ENCODE measurements at places on chromosomes 11 and 22. TPM values are rescaled to one million over a fixed set of nuclear protein-coding genes. Genes with fewer than 3 reads are reported as not detected.
A peak's percentile ranks its signal among the peaks of the same experiment; 100 is the strongest.

TNNT3 gene
- total RNA-seq: 3.0 TPM

GGTLC3 gene
- total RNA-seq: 0.84 TPM

SHISAL1 gene
- total RNA-seq: 0.79 TPM

OR2AG1 gene
- total RNA-seq: not detected

NRIP3 gene
- total RNA-seq: 2.3 TPM

MYO7A gene
- 13.5 TPM for total RNA-seq

- peaks cover 8% of the 10 kb centered on the region for H3K36me3 ChIP-seq
- H3K4me3 ChIP-seq: no peak overlapping the region
- no peaks in the 10 kb centered on the region for H3K4me1 ChIP-seq
- no peaks in the 10 kb centered on the region for H3K27me3 ChIP-seq
Observed at GRCh38 chr11:34161812-34162492, 56.5 kb downstream of the NAT10 start.

DNA sequence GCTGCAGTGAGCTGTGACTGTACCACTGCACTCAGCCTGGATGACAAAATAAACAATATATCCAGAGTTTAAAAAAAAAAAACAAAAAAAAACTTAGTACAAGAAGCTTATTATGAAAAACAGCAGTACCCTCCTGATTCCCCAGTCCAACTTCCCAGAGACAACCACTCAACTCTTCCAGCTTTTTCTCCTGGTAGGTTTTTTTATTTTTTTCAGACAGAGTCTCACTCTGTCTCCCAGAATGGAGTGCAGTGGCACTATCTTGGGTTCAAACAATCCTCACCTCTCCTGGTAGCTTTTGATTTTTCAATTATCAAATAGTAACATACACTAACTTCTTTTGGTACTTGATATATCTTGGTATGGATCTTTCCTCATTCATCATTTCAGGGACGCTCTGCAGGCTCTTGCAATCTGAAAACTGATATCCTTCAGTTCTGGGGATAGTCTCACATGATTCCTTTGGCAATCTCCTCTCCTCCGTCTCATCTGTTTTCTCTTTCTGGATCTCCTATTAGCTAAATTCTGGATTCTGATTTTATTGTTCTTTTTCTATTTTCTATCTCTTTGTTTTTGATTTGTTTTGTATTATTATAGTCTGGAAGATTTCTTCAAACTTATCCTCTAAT is 44.9 kb downstream of the ALG9 start:
- no peak overlapping the region for H3K27ac ChIP-seq
- H3K36me3 ChIP-seq: peaks cover 19% of the 10 kb centered on the region
- H3K4me3 ChIP-seq: no peak overlapping the region

- H3K27ac ChIP-seq: no peak overlapping the region
- DNase-seq: no peak
- H3K36me3 ChIP-seq: no peaks in the 10 kb centered on the region
- no peaks in the 10 kb centered on the region for H3K27me3 ChIP-seq
- H3K4me1 ChIP-seq: no peaks in the 10 kb centered on the region
Observed at GRCh38 chr22:41983513-41984405, 14.5 kb downstream of the SEPTIN3 start.

GRCh38 chr22:38383417-38383816 is 66.2 kb upstream of the CSNK1E start:
- H3K36me3 ChIP-seq: peaks cover 3% of the 10 kb centered on the region
- H3K27ac ChIP-seq: no peak overlapping the region

DNA sequence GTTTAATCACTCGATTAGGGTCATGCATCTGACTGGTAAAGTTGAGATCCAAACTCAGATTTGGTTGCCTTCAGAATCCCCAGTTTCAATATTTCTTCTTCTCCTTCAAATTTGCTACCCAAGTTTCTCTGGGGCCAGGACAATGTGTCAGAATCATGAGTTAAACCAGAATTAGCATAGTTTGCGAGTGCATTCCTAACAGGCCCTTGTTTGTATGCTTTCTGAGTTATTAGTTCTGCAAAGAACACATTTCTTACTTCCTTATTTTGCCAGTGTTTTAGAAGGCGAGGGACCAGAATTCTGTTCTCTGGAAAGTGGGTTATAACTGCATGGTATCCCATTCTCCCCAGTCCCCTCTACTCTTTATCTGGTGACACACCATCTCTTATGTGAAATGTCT is 112.0 kb downstream of the ARL14EP start:
- no peak overlapping the region for H3K4me3 ChIP-seq
- no peaks in the 10 kb centered on the region for H3K4me1 ChIP-seq
- H3K36me3 ChIP-seq: no peaks in the 10 kb centered on the region
- no peaks in the 10 kb centered on the region for H3K27me3 ChIP-seq
- no peak overlapping the region for H3K27ac ChIP-seq

- H3K4me1 ChIP-seq: peaks cover 14% of the 10 kb centered on the region
- H3K4me3 ChIP-seq: no peak overlapping the region
- peak overlapping the region; percentile 14 for H3K27ac ChIP-seq
Observed at GRCh38 chr22:28440592-28441390, 238.8 kb downstream of the TTC28 start.

DNA sequence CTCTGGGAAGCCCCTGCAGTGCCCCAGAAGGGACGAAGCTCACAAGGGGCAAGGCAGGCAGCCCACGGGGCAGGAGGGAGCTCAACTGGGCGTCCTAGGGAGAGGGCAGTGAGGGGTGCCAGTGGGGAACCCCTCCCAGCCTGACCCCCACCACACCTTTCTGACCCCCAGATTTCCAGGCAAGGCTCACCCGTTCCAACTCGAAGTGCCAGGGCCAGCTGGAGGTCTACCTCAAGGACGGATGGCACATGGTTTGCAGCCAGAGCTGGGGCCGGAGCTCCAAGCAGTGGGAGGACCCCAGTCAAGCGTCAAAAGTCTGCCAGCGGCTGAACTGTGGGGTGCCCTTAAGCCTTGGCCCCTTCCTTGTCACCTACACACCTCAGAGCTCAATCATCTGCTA is 15.7 kb downstream of the CD5 start:
- H3K4me3 ChIP-seq: no peak overlapping the region
- H3K4me1 ChIP-seq: no peaks in the 10 kb centered on the region
- peaks cover 12% of the 10 kb centered on the region for H3K27me3 ChIP-seq
- H3K27ac ChIP-seq: no peak overlapping the region
- DNase-seq: no peak

DNA sequence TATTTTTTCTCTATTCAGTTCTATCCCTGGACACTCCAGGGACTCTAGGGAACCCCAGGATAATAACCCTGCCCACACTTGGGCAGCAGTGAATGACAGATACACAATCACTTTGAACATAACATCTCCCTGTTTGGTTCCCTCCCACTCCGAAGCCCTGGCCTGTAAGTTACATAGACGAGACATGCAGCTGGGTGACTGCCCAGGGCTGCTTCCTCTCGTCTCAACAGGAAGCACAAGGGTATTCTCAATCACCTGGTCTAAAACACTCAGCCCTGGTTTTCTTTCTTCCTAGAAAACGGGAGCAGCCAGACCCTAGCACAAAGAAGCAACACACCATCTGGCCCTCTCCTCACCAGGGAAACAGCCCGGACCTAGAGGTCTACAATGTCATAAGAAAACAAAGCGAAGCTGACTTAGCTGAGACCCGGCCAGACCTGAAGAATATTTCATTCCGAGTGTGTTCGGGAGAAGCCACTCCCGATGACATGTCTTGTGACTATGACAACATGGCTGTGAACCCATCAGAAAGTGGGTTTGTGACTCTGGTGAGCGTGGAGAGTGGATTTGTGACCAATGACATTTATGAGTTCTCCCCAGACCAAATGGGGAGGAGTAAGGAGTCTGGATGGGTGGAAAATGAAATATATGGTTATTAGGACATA is 19.4 kb downstream of the LAYN start:
- H3K4me3 ChIP-seq: no peak overlapping the region
- peaks cover 5% of the 10 kb centered on the region for H3K4me1 ChIP-seq

- H3K4me3 ChIP-seq: no peak overlapping the region
- no peak overlapping the region for H3K27ac ChIP-seq
- DNase-seq: no peak
- peaks cover 53% of the 10 kb centered on the region for H3K36me3 ChIP-seq
- H3K4me1 ChIP-seq: no peaks in the 10 kb centered on the region
Observed at GRCh38 chr11:77322506-77322905, 21.0 kb upstream of the GDPD4 start.

DNA sequence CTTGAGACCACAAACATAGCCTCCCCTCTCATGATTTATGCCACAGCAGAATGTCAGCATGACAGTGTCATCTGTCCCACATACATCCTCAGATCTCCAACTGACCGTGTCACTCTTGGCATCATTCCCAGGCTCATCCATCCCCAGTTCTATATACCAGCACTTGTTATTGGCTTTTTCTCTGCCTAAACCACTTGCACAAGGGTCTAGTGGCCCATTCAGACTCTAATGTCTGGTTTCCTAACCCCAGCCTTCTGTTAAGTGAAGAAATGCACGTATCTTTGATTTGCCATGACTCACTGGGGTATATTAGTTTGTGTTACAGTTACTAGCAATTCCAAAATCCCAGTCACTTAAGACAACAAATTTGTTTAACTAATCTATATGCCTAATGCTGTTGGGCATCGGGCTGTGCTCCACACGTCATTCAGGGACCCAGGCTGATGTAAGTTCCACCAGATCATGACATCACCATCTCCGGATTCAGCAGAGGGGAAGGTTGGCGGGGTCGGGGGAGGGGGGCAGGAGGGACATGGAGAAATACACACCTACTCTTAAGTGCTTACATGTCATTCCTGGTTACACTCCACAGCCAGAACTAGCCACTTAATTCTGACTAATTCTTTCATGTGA is 517.4 kb downstream of the BUD13 start:
- no peak overlapping the region for H3K4me3 ChIP-seq
- H3K27me3 ChIP-seq: no peaks in the 10 kb centered on the region
- no peaks in the 10 kb centered on the region for H3K36me3 ChIP-seq
- H3K27ac ChIP-seq: no peak overlapping the region
- H3K4me1 ChIP-seq: no peaks in the 10 kb centered on the region

GRCh38 chr11:83542861-83543260 is 256.7 kb upstream of the CCDC90B start:
- no peaks in the 10 kb centered on the region for H3K36me3 ChIP-seq
- DNase-seq: no peak
- no peak overlapping the region for H3K27ac ChIP-seq
- peaks cover 6% of the 10 kb centered on the region for H3K4me1 ChIP-seq
- no peak overlapping the region for H3K4me3 ChIP-seq
- no peaks in the 10 kb centered on the region for H3K27me3 ChIP-seq

GRCh38 chr11:69249311-69250185 is 44.4 kb upstream of the MYEOV start:
- H3K27ac ChIP-seq: no peak overlapping the region
- DNase-seq: peak; percentile 25
- H3K27me3 ChIP-seq: no peaks in the 10 kb centered on the region
- H3K36me3 ChIP-seq: no peaks in the 10 kb centered on the region
- no peaks in the 10 kb centered on the region for H3K4me1 ChIP-seq

DNA sequence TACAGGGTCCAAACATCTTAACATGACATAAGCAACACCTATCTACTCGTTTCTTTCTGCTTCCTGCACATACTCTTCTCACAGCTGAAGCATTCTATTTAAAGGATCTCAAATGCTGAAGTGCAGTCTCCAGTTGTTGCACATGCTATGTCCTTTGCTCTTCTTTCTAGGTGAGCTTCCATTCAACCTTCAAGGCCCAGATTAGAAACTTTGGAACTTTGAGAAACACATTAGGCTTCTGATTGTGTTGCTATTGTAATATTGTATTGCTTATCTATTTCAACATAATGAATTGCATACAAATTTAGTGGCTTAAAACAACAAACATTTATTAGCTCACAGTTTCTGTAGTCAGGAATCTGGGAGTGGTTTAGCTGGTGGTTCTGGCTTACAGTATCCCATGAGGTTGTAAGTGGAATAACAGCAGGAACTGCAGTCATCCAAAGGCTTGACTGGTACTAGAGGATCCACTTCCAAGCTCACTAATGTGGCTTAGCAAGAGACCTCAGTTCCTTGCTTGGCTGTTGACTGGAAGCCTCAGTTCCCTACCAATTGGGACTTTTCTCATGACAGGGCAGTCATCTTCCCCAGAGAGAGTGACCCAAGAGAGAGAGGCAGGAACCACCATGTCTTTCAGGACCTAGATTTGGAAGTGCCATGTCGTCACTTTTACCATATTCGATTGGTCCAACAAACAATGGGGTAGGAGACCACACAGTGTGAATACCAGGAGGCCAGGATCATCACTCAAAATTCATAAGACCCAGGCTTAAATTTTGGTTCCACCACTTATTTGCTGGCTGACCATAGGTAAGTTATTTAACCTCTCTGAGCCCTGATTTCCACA is 27.2 kb upstream of the RASSF10 start:
- H3K4me1 ChIP-seq: no peaks in the 10 kb centered on the region
- no peaks in the 10 kb centered on the region for H3K36me3 ChIP-seq
- no peak for DNase-seq

GRCh38 chr11:95451261-95451660 is 220.3 kb upstream of the SESN3 start:
- H3K4me1 ChIP-seq: peaks cover 3% of the 10 kb centered on the region
- H3K27me3 ChIP-seq: no peaks in the 10 kb centered on the region
- no peaks in the 10 kb centered on the region for H3K36me3 ChIP-seq
- no peak overlapping the region for H3K27ac ChIP-seq
- DNase-seq: peak; percentile 47
- no peak overlapping the region for H3K4me3 ChIP-seq

DNA sequence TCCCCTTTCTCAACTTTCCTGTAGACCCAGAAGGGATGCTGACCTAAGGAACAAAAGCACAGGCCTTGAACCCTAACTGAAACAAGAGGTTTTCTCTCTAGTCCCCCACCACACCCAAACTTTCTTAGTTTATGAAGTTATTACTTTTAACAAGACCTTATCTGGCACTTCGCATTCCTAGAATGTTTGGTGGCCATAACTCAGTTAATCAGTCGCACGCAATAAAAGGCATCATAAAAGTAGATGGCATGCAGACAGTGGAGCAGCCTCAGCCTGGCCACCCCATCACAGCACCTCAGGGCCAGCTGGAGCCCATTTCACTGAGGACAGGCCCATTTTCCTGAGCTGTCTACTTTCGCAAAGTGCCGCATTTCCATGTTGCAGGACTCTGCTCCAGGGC is 301.9 kb downstream of the OPCML start:
- H3K4me3 ChIP-seq: no peak overlapping the region
- no peaks in the 10 kb centered on the region for H3K36me3 ChIP-seq
- peaks cover 30% of the 10 kb centered on the region for H3K27me3 ChIP-seq
- no peak overlapping the region for H3K27ac ChIP-seq

DNA sequence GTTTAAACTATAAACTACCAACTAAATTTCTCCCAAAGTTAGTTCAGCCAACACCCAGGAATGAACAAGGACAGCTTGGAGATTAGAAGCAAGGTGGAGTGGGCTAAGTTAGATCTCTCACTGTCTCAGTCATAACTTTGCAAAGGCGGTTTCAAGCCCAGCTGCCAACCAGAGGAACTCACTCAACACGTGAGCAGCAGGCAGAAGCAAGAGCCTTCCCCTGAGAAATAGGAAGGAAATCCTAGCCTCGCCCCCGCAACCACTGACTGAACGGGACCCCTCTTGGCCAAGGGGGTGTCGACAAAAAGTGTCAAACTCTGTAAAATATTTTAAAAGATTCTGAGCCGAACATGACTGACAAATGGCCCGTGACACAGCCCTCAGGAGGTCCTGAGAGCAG is 4.4 kb upstream of the KRTAP5-9 start:
- H3K4me3 ChIP-seq: no peak overlapping the region
- H3K27ac ChIP-seq: no peak overlapping the region
- DNase-seq: no peak
- H3K4me1 ChIP-seq: no peaks in the 10 kb centered on the region
